ENCODE measurements at places on chromosomes 3 and 15.

DNA sequence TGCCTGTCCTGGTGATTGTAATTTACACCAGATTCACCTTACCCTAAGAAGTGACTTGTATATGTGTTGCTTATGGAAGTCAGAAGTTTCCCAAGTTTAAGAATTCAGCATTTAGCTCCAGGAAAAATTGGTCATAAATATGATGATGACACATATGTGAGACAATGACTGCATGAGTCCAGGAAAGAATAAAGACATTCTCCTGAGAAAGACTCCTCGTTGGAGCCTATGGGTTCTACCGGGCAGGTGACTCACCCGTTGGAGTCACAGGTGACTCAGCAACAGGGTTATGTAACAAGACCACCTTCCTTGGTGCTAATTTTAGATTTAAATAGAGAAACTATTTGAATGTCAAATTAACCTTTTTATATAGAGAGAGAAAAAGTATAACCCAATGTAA is 662.4 kb downstream of the FHIT start:
- no peak for DNase-seq

GRCh38 chr3:35639254-35640186 is at the start of gene ARPP21:
ARPP21 (plus strand) TSS chr3:35639525; CDS start chr3:35681752, 42,227 bp downstream.
- no peak for DNase-seq

DNA sequence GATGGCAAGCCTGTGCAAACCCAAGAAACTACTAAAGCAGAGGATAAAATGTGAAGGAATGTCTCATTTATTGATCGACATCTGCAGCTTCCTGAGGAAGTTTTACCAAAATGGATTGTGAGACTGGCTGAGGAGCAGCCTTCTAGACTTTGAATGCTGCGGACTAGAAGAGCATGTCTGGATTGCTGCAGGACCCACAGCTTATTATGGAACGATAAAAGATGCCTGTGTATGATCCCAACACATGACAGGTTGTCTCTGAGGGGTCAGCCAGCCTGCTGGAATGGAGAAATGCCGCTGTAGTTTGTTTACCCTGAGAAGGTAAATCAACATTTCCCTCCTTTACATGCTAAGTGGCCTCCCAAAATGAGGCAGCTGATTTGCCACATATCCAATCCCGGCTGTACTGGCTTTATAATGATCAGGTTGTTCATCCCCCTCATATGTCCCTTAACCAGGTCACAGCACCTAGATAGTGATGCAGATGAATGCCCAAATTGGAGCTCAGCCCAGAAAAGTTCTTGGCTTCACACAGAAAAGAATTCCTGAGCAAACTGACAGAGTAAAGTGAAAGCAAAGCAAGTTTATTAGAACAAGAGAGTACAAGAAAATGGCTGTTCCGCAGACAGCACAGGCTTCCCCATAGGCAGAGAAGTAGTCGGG is 63.9 kb downstream of the IL12A start:
- no peak for DNase-seq

DNA sequence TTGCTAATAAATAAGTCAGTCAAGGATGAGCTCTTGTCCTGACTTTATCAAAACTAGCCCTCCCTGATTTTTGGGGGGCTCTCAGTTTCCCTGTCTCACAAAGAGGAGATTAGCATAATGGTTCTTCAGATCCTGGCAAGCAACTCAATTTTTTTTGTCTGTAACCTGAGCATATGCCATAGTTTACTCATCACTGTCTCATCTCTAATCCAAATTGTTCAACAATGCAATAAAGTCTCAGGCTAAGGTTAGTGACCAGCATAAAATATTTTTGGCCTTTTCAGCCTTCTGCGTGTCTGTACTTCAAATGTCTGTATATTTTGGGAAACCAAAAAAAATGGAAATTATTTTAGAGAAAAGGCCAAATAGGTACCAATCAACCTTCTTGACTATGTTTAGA is 465.6 kb upstream of the TPRG1 start:
- DNase-seq: no peak

GRCh38 chr3:4322635-4323034 is 19.5 kb downstream of the SETMAR start:
- no peak for DNase-seq

- DNase-seq: no peak
Observed at GRCh38 chr3:160162440-160162839, 62.8 kb upstream of the C3orf80 start.
